CD4-positive, CD25-positive, alpha-beta regulatory T cell (primary cell): ENCODE measurements at places on chromosomes 16 and 17. TPM values are rescaled to one million over a fixed set of nuclear protein-coding genes. Genes with fewer than 3 reads are reported as not detected.

GRCh38 chr16:47386201-47386718 is 74.6 kb downstream of the ITFG1 start:
- H3K4me3 ChIP-seq = no peak overlapping the region
- no peaks in the 10 kb centered on the region for H3K27me3 ChIP-seq
- peaks cover 3% of the 10 kb centered on the region for H3K36me3 ChIP-seq
- H3K4me1 ChIP-seq = no peaks in the 10 kb centered on the region
- DNase-seq = no peak
- no peak overlapping the region for H3K27ac ChIP-seq

DNA sequence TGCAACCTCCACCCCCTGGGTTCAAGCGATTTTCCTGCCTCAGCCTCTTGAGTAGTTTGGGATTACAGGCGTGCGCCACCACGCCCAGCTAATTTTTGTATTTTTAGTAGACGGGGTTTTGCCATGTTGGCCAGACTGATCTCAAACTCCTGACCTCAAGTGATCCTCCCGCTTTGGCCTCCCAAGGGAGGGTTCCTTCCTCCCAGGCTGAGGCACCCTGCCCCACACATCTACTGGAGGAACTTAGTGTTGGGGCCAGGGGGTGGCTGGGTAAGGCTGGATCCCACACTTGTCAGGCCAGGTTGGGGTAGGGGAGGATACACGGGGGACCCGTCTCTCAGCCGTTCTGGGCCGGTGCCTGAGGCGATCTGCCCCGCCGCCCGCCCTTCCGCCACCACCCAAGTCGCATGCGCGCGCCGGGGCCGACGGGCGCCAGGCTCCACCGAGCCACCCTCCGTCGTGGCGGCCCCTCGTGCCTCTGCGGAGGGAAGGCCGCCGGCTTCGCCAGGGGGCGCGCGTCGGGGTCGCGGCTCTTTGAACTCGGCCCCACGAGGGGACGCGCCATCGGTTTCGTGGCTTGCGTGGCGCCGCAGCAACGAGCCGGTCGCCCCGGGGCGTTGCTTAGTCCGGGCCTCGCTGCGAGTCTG is 15.9 kb downstream of the GRB7 start:
- H3K4me3 ChIP-seq = peak overlapping the region; percentile 32
- DNase-seq = no peak
- peak overlapping the region; percentile 97 for H3K27ac ChIP-seq
- peaks cover 49% of the 10 kb centered on the region for H3K4me1 ChIP-seq
- no peaks in the 10 kb centered on the region for H3K36me3 ChIP-seq
- no peaks in the 10 kb centered on the region for H3K27me3 ChIP-seq

GRCh38 chr16:27770271-27771196 is 220.6 kb downstream of the KATNIP start:
- no peaks in the 10 kb centered on the region for H3K27me3 ChIP-seq
- H3K4me1 ChIP-seq = no peaks in the 10 kb centered on the region
- no peak overlapping the region for H3K27ac ChIP-seq
- DNase-seq = no peak
- no peak overlapping the region for H3K4me3 ChIP-seq

DNA sequence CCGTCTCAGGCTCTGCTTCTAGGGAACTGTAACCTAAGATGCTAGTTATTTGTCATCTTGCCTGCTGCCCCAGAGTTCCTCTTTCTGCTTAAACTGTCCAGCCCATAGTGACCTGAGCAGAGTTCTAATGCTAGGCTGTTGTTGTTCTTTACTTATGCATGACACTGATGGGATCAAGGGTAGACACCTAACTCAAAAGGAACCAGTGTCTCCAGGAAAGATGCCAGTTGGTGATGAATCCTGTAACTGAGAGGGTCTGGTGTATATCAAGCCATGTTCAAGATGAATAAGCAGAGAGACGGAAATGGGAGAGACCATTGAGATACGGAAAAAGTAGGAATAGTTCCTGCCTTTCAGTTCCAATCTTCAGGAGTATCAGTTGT is 13.7 kb downstream of the APOH start:
- H3K36me3 ChIP-seq = no peaks in the 10 kb centered on the region
- no peaks in the 10 kb centered on the region for H3K4me1 ChIP-seq
- DNase-seq = no peak
- no peak overlapping the region for H3K27ac ChIP-seq
- no peaks in the 10 kb centered on the region for H3K27me3 ChIP-seq

WNT3 gene
- polyA plus RNA-seq = not detected

SGCA gene
- not detected for polyA plus RNA-seq
